ENCODE measurements at places on chromosomes 6 and 20.

DNA sequence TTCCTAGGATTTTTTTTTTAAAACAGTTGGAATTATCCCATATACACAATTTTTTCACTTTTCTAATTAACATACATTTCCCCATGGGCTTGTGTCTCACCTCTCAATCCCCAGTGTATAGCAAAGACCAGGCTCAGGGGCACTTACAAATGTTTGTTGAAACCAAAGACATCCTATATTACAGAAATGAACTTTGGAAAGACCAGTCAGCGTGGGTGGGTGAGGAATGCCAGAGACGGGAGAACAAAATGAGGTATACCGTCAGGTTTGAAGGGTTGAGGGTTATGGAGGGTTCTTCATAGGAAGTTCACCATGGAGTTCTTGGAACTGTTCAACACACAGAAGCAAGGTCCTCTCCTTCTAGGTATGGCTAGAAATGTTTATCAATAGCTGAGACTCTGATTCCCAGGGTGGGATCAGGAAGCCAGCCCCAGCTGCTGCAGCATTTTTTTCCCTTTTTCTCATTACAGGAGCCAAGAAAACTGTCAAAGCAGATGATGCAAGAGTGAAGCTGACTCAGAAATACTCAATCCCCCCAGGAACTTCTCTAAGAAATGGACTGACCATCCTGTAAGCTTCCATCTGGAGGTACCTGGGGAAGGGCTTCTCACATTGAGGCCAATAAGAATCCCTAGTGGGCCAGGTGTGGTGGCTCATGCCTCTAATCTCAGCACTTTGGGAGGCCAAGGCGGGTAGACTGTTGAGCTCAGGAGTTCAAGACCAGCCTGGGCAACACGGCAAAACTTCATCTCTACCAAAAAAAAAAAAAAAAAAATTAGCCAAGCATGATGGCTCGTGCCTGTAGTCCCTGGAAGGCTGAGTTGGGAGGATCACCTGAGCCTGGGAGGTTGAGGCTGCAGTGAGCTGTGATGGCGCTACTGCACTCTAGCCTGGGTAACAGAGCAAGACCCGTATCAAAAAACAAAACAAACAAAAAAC is 15.9 kb upstream of the TBC1D20 start:
- DNase-seq: peak; percentile 3

- DNase-seq: peak; percentile 22
Measured at GRCh38 chr20:37714978-37715672, 21.3 kb downstream of the CTNNBL1 start.

- DNase-seq: peak; percentile 78
Measured at GRCh38 chr20:43507150-43508080, at the start of gene L3MBTL1. L3MBTL1 (plus strand) TSS chr20:43507697; CDS start chr20:43513504, 5,807 bp downstream.

DNA sequence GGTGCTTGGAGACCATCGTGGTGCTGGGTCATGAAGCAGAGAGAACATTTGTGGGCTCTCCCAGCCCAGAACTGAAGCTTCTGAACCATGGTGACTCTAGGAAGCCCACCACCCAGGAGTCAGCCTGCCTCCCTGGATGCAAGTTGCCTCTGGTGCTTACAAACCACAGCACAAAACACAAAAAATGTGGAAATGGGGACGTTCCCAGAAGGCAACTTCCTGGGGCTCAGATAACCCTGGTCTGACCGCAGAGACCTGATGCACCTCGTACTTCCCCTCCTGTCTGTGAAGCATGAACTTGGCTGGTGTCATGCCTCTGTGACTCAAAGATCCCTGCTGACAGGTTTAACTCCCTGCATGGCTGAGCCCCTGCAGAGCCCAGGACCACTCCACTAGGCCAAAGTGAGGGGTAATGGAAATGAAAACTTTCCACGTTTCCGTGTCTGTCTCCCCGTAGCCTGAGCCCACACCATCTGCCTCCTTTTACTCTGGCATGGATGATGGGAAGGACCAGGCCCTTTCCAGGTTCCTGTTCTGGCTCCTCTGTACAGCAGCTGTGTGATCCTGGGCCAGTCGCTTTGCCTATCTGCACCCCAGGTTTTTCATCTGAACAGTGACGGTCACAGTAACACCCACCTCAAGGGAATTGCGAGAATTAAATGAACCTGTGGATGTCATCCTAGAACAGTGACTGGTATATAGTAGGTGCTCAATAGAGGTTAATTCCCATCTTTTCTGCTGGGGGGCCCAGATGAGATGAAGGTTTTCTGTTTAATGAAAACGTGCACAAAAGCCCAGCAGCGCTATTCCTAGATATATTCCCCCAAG is 57.7 kb downstream of the PPP1R16B start:
- no peak for DNase-seq

DNA sequence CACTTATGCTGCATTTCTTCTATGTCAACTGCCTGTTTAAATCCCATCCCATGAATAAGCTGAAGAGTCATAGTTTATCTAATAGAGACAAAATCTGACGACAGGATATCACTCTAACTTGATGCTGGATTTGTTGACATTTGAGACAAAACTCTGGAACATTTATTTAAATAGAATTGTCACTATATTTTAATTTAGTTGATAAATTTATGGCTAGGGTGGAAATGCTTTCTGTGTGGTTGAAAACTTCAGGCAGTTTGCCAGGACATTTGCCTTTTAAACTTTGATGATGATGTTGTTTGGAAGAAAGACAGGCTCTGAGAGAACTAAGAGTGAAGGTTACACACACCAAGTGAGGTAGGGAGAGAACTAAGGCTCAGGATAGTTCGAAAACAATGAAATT is 68.1 kb downstream of the GJA1 start:
- DNase-seq: peak; percentile 59

- DNase-seq: peak; percentile 69
Measured at GRCh38 chr6:144063744-144064401, 31.5 kb downstream of the SF3B5 start.

- no peak for DNase-seq
Measured at GRCh38 chr6:132011582-132011981, 60.4 kb upstream of the CCN2 start.

DNA sequence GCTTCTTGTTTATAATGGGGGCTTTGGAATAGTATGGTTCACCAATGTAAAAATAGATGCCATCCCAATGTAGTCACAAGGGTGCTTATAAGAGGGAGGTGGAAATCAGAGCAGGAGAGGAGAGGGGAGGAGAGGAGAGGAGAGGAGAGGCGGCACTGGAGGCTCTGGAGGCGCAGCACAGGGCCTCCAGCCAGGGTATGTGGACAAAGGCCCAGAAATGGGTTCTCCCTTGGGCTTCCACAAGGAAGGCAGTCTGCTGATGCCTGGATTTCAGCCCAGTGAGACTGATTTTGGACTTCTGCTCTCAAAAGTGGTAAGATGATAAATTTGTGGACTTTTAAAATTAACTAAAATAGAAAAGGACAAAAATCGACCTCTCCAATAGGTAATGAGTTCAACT is 116.8 kb downstream of the RNASET2 start:
- no peak for DNase-seq

DNA sequence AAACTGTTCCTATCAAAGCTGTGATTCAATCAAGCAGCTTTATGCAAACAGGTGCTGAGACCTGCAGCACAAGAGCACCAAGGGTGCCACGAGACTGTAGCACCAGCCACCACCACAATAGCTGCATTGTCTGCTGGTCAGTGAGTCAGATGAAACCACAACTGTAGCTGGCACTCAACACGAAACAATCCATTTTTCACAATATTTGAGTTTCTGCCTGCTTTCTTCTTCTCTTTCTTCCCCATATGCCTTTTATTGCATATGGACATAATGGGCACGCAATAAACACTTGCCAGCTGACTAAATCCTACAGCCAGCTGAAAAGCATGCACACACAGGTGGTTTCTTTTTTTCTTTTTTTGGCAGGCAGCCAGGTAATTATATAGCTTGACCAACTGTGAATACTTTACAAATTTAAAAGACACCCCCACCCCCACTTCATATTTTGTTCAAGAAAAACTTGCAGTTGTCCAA is 16.6 kb downstream of the SLC2A12 start:
- DNase-seq: peak; percentile 83

- DNase-seq: no peak
Measured at GRCh38 chr6:113301651-113302050, 555.5 kb upstream of the MARCKS start.

- peak; percentile 20 for DNase-seq
Measured at GRCh38 chr20:20712004-20712473, 405 bp downstream of the RALGAPA2 start.

DNA sequence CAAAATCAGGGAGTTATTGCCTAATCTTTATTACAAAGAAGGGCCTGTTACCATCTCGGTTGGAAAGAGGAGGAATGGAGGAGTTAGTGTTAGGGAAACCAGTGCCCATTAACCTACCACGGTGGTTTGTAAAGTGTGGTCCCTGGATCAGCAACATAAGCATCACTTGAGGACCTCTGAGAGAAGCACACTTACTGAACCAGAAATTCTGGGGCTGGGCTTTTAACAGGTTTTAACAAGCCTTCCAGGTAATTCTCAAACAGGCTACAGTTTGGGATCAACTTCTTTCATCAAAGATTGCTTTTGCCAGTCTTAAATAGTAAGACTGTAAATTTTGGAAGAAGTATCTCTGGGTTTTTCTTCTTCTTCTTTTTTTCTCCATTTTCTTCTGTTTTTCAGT is 329.5 kb upstream of the JAG1 start:
- DNase-seq: no peak

GRCh38 chr20:16475225-16475624 is 98.0 kb downstream of the KIF16B start:
- DNase-seq: peak; percentile 49

GRCh38 chr6:24381476-24382219 is 21.1 kb upstream of the MRS2 start:
- no peak for DNase-seq

GRCh38 chr6:7241709-7242645 is 71.0 kb downstream of the SSR1 start:
- peak; percentile 55 for DNase-seq

GRCh38 chr6:166382500-166382932 is 224 bp downstream of the MPC1 start:
- DNase-seq: no peak

- no peak for DNase-seq
Measured at GRCh38 chr20:54704032-54704635, 228.7 kb downstream of the DOK5 start.

GRCh38 chr6:493840-494239 is 102.3 kb downstream of the IRF4 start:
- DNase-seq: no peak

- DNase-seq: no peak
Measured at GRCh38 chr6:35238843-35239289, 20.7 kb upstream of the ZNF76 start.

GRCh38 chr20:46077642-46078305 is 12.0 kb downstream of the NCOA5 start:
- DNase-seq: no peak

- peak; percentile 10 for DNase-seq
Measured at GRCh38 chr6:69729870-69730449, 66.8 kb downstream of the LMBRD1 start.

DNA sequence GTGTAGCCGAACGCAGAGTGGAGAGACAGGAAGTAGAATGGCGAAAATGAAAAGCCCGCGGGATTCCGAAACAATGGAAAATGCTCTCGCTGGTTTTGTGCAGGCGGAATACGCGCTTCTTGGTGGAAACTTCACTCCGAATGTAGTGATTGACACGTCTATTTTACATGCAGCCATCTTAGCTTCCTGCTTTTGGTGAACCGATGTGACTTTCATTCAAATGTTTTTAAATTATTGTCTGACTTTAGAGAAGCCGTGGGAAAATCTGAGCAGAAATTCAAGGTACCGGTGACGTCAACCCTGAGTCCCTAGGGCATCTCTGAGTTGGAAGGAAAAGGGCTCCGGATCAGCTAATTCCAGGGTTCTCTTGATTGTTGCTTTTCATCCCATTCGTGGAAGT is 11.4 kb downstream of the GPX5 start:
- peak; percentile 43 for DNase-seq

GRCh38 chr6:151392427-151392826 is 1.1 kb upstream of the ZBTB2 start:
- no peak for DNase-seq

DNA sequence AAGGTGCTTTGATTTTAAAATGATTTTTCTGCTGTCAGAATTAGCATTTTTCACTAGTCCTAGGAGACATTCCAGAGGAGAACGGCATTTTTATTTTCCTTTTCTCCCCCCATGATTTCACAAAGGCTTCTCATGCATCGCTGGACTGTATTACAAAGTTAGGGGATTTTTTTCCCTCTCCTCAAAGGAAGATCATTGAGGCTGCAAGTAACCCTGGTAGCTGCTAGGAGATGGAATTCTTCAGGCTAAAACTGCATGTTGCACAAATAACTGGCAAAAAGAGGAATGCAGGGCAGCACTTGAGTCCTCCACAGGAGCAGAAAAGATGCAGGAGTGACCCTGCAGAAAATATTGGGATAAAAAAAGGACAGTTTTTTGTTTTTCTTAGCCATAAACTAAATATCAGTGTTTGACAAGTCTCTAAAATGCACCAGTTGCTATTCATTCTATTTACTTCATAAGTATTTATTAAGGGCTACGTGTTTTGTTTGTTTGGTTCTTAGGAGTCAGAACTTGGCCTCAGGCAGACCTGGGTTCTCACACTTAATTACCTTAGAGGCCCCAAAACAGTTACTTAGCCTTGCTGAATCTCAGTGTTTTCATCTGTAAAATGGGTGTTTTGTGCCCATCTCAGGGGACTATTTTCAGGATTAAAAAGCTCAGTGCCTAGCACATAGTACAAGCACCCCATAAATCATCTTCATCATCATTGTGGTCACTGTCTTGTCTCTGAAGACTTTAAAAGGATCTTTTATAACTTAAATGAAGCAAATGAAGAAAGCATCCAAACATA is 144.5 kb upstream of the ID4 start:
- DNase-seq: peak; percentile 25

DNA sequence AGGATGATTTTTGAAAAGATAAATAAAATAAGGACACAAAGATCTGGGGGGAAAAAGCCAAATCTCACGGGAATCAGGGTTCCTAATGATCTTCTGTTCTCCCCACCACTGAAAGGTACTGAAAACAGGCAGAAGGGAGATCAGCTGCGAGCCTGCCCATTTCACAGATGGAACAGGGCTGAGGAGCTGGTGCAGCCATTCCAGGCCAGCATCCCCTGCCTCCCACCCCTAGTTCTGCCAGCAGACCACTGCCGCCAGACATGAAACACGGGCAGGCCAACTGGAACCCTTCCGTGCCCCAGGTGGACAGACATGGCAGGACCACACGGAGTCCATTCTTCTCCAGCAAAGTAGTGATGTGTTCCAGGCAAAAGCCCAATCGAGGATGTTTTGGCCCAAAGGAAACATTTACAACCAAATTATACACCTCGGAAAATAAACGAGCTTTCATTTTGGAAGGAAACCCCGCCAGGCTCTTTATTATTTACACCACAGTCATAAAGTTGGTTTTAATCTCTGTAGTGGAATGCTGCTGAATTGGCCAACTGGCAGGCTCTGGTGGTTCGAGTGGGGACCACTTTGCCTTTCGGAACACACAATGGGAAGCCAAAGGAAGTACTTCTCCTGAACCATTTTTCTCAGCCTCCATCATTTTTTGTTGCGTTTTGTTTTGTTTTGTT is 28.2 kb downstream of the ISM1 start:
- no peak for DNase-seq

Data from astrocyte of the hippocampus (primary cell).